A549 treated with CORT108297 at 1 μM for 4 hours (cell line): ENCODE measurements at places on chromosomes 16 and 17. TPM values are rescaled to one million over a fixed set of nuclear protein-coding genes. Genes with fewer than 3 reads are reported as not detected.

Gene CMTM2
- not detected in 5 replicates for total RNA-seq

Gene MSI2
- 36.1 to 49.3 TPM (median 42.8 TPM) in 5 replicates for total RNA-seq

Gene CMIP
- total RNA-seq = 78.9 to 111 TPM (median 99.7 TPM) in 5 replicates

Gene MGAT5B
- 15.4 to 24.9 TPM (median 24.8 TPM) in 5 replicates for total RNA-seq

Gene RPS2
- total RNA-seq = 3,823 to 5,639 TPM (median 5,518 TPM) in 5 replicates
